Fibroblast of skin of left quadriceps (primary cell): ENCODE measurements at places on chromosomes 7 and 10.

GRCh38 chr7:96253441-96253840 lies 68.5 kb downstream of the SLC25A13 start:
- no peak for DNase-seq

GRCh38 chr10:13521026-13521425 lies 7.8 kb downstream of the BEND7 start:
- no peak for DNase-seq

DNA sequence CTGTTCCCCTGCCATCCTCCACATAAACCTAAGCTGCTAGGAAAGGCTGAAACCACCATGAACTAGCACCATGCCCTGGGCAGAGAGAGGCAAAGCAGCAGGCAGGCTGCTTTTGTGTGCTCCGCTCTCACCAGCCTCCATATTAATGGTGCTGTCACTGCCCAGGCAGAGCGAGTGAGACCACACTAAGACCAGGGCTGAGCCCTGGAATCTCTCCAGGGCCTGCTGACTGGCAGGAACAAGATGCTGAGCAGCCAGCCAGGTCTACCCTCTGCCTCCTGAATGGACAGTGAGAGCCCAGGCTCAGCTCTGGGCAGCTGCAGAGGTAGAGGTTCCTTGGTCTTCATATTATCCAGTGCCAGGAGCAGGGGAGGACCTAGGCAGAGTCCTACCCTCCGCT lies 1.6 kb upstream of the CRHR2 start:
- DNase-seq: no peak

DNA sequence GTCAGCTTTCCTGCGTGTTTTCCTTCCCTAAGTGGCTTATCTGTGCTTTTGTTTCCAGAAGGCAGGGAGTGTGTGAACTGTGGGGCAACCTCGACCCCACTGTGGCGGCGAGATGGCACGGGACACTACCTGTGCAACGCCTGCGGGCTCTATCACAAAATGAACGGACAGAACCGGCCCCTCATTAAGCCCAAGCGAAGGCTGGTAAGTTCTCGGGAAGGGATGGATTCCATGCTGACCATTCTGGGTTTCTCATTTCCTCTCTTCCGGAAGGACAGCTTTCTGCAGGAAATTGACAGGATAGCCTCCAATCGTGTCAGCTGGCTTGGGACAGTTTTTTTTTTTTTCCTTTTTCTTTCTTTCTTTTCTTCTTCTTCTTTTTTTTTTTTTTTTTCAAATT lies 9.4 kb downstream of the GATA3 start:
- DNase-seq: no peak

DNA sequence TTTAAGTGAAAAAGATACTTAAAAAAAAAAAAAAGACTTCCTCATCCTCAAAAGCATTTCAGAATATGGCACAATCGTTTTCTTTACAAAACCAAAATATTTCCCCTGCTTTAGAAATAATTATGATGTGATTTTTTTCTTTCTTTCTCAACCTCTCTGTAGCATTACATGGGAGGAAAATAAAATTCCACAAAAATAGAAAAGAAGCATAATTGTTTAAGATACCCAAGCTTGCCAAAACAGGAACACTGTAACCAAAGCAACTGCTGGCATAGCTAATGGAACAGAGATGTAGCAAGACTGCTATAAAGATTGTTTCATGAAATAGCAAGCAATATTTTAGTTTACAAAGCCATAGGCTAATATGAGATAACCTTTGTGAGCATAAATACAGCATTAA lies 75.6 kb upstream of the GPR22 start:
- no peak for DNase-seq
